Activated T-cell treated with anti-CD3 and anti-CD28 coated beads for 1 hour (primary cell): ENCODE measurements at places on chromosomes 7 and 10.

- DNase-seq = no peak
Measured at GRCh38 chr10:128713874-128714570, 587.8 kb upstream of the MKI67 start.

DNA sequence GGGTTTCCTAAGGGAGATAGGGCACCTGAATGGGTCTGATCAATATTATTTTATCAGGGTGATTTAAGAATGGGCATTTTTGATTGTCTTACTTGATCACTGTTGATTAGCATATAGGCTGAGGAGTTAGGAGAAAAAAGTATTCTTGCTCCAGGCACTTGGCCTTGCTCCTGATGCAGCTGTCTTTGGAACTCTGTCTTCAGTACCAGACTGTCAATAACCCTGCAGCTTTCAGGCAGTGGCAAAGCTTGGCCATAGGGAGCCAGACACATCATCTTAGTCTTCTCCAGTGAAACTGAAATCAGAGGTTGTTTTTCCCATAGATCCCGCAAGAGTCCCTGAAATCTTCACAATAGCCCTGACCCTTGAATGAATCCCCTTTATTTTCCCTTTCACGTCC lies 47.2 kb downstream of the EXOC4 start:
- DNase-seq = no peak

DNA sequence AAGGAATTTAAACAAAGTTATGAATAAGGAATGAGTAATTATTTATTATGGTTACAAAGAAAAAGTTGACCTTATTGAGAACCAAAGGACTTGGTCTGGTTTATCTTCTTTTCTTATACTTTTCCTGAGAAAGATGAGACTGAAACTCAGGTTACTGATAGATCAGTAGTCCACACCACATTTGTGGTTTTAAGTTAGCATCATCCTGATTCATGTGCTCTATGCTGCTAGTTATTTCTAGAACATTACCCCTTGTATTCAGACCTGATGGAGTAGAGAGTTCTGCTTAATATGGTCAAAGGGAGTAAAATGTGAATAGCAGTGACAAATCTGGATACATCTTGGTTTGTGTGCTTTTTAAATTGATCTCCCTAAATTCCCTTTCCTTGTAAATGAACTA lies 63.8 kb downstream of the FOXP2 start:
- DNase-seq = no peak

DNA sequence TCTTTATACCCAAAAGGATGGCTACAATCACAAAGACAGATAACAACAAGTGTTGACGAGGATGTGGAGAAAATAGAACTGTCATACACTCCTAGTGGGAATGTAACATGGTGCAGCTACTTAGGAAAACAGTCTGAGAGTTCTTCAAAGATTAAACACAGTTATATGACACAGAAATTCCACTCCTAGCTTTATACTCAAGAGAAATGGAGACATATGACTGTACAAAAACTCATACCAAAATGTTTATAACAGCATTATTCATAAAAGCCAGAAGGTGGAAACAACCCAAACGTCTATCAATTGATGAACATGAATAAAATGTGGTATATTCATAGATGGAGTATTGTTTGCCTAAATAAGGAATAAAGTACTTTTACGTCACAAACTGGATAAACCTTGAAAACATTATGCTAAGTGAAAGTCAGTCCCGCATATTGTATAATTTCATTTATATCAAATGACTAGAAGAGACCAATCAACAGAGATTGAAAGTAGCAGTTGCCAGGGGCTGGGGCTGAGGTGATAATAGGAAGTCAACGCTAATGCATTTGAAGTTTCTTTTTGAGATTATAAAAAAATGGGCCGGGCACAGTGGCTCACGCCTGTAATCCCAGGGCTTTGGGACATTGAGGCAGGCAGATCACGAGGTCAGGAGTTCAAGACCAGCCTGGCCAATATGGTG lies 61.6 kb upstream of the SRPK2 start:
- DNase-seq = no peak

DNA sequence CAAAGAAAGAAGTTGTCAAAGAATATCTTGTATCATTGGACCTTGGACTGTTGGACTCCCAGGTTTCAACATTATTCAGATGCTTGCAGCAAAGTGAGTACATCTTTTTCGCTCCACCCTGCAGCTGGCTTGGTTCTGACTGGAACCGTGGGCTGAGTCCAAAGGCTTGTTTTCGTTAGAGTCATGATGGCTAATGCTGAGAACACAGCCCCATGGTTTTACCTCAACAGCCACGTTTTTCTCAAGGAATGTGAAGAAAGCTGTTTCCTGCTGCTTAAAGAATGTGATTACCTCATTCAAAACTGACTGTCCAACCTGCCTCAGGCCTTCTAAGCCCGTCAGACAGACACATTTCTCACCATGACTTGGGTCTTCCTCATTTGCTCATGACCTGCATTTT lies 69.5 kb downstream of the STEAP1B start:
- DNase-seq = no peak

- DNase-seq = no peak
Measured at GRCh38 chr7:37081436-37081835, 357.1 kb upstream of the AOAH start.

GRCh38 chr10:132911786-132912097 lies 30.6 kb downstream of the CFAP46 start:
- no peak for DNase-seq

DNA sequence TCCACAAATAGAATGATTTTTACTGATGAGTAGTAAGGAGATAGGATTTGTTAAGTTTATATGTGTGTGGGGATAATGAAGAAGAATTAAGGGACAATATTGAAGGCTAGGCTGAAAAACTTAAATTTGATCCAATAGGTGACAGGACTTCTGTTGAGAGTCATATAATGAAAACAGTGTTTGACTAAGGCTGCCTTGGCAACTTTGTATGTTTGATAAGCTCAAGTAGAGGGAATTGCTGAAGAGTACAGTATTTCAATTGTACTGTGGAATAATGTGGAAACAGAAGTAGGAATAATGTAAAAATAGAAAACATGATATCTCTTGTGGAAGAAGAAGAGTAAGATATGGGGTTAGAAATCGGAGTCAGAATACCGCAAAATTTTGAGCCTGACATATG lies 10.5 kb downstream of the R3HCC1L start:
- DNase-seq = no peak

DNA sequence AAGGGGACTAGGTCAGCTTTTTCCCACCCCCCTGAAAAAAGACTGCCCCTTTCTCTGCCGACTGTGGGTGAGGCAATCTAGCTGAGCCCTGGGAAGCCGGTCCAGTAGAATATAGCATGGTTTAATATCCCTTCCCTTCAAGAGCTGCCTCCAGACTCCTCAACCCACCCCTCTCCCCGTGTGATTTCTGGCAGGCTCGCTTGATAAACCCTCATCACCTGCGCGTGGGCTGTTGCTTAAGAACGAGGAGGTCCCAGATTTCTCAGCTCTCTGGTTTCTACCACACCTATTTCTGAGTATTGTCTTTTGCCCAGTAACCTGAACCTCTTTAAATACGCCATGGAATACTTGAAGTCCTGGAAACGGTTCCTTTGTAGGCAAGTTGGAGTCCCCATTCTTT lies 2.0 kb upstream of the LRRC4 start:
- DNase-seq = no peak

GRCh38 chr10:121098751-121099150 lies 247.6 kb downstream of the WDR11 start:
- DNase-seq = no peak

GRCh38 chr7:907158-907980 lies 31.0 kb downstream of the GET4 start:
- no peak for DNase-seq

- DNase-seq = no peak
Measured at GRCh38 chr7:106693677-106694353, 32.9 kb upstream of the CCDC71L start.

DNA sequence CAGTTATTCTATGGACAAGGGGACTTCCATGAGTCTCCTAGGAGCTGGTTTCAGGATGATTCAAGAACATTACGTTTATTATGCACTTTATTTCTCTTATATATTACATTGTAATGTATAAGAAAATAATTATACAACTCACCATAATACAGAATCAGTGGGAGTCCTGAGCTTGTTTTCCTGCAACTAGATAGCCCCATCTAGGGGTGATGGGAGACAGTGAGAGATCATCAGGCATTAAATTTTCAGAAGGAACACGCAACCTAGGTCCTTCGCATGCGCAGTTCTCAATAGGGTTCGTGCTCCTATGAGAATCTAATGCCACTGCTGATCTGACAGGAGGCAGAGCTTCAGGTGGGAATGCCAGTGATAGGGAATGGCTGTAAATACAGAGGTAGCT lies 137.9 kb downstream of the ANKRD30A start:
- no peak for DNase-seq

DNA sequence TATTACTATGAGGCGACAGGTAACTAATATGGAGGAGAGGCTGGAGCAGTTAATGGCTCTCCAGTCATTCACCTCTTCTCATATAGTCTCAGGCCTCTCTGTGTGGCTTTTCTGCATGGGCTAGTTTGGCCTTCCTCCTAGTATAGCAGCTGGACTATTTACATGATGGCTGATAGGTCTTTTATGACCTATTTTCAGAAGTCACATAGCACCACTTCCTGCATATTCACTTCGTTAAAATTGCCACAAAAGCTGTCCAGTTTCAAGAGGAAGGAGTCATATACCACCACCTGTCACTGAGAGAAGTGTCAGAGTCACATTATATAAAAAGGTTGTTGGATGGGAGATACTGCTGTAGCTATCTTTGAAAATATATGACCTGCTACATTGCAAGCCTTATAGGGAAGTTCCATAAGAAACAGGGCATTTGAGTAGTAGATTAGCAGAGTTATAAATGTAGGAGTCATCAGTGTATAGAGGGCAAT lies 8.0 kb upstream of the DMTF1 start:
- DNase-seq = no peak

DNA sequence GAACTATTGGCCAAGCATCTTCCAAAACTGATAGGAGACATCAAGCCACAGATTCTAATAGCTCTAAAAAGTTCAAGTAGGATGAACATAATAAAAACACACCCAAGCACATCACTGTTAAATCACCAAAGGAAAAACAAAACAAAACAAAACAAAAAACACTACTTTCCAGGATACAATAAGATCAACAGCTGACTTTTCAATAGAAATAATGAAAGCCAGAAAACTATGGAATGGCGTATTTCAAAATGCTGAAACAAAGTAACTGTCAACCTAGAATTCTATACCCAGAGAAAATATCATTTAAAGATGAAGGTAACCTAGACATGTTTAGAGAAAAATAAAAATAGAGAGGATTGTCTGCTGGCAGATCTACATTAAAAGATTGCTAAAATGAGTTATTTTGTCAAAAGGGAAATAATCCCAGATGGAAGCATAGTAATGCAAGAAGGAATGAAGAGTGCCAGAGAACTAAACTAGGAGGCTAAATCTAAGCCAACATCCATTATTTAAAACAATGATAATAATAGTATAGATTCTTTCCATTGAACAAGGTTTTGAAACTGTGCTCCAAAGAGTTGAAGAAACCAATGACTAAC lies 13.9 kb downstream of the TUBAL3 start:
- DNase-seq = no peak

- DNase-seq = no peak
Measured at GRCh38 chr7:421136-421991, 98.3 kb downstream of the PDGFA start.

- no peak for DNase-seq
Measured at GRCh38 chr7:135879233-135879632, 97.9 kb downstream of the MTPN start.

DNA sequence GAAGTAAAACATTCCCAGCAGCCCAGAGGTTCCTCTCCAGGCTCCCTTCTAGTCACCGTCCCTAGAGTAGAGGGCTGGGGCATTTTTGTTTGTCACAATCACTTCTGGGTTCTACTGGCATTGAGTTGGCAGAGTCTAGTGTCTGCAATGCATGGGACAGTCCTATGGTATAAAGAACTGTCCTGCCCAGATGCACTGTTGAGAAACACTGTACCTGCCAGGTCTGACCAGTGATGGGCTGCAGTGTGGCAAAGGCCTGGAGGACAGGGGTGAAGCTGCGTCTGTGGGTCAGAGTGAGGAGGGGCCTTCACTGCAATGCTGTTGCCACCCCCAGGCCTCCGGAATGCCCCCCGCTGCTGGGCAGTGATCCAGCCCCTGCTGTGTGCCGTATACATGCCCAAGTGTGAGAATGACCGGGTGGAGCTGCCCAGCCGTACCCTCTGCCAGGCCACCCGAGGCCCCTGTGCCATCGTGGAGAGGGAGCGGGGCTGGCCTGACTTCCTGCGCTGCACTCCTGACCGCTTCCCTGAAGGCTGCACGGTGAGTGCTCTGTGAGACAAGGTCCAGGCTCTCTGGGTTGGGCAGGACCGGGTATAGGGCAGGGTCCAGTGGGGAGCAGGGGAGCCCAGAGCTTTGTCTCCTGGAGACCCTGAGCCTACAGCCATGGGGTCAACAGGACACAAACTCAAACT lies 14.8 kb downstream of the SMO start:
- DNase-seq = no peak

DNA sequence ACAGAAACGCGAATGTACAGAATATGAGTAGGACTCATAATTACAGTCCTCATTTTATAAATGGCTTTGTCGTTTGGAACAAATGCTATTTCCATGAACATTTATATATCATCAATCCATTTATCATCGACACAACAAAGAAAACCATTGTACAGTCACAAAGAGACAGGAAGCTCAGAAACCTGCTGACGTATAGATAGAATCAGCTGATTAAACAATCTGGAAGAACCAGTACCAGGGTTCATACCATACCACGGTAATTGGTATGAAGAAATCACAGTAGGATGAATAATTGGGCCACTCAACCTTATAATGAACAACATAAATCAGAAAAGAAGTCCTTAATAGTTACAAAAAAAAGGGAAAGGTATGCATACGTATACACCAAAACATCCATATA lies 295.0 kb downstream of the PARD3 start:
- no peak for DNase-seq

GRCh38 chr10:4569151-4569550 lies 256.9 kb upstream of the AKR1E2 start:
- no peak for DNase-seq

GRCh38 chr7:120856621-120857352 lies 1.2 kb downstream of the TSPAN12 start:
- no peak for DNase-seq

DNA sequence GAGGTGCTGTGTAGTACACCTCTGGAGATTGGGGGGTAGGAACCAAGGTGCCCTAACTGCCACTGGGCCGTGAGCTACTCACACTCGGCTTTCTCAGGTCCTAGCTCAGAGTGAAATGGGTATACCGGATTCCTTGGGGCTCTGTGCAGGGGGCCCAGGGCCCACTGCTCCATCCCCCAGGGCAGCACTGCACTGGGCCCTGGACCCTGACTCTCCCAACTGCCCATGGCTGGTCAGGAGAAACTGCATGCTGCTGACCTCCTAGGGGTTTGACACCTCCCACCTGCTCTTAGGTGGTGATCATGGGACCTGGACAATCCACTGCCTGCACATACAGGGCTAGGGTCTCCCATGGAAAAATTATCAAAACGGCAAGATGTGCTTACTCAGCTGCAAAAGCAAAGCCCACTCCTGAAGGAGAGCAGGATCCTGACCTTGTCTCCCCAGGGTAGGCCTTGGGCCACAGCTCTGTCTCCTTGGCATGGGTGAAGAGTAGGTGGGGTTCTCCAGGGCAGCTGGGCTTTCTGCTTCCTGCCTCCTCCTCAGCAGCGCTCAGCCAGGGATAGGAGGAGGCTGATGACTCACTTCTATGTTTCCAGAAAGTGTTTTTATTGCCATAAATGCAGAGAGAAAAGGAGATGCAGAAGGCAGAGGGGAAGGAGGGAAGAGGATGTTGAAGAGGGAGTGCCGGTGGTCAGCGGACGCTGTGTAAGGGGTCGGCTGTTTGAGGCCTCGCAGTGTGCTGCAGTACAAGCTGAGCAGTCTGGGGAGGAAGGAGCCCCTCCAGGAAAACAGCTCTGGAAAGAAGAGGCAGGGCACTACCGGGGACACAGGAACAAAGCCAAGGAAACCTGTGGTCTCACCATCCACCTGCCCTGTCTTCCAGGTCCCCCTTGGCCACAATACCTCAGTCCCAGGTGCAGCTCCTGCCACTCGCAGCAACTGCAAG lies 107.8 kb downstream of the ARHGAP22 start:
- no peak for DNase-seq
